Activated naive CD8-positive, alpha-beta T cell treated with anti-CD3 and anti-CD28 coated beads for 36 hours (primary cell): ENCODE measurements at places on chromosomes 6 and 20. TPM values are rescaled to one million over a fixed set of nuclear protein-coding genes. Genes with fewer than 3 reads are reported as not detected.

DNA sequence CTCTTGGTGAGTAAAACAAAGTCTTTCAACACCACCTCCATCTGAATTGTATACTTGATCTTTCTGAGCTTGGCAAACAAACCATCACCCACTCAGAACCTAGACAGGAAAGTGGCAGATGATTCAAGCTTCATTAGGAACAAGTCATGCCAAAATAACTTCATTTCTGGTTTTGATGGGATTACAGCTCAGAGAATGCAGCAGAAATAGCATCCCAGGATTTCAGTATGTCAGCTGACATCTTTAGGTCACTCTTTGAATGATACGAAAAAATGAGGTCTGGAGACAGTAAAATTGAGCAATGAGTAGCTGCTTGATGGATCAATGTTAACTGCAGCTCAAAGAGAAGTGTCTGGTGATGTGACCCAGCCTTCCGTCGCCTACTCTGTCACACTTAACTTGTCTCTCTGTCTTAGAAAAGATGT is 92.4 kb downstream of the GJA10 start:
- no peak for DNase-seq
- peaks cover 79% of the 10 kb centered on the region for H3K36me3 ChIP-seq
- H3K27me3 ChIP-seq = no peaks in the 10 kb centered on the region

The KIAA0408 gene
- total RNA-seq = 3.1 TPM

DNA sequence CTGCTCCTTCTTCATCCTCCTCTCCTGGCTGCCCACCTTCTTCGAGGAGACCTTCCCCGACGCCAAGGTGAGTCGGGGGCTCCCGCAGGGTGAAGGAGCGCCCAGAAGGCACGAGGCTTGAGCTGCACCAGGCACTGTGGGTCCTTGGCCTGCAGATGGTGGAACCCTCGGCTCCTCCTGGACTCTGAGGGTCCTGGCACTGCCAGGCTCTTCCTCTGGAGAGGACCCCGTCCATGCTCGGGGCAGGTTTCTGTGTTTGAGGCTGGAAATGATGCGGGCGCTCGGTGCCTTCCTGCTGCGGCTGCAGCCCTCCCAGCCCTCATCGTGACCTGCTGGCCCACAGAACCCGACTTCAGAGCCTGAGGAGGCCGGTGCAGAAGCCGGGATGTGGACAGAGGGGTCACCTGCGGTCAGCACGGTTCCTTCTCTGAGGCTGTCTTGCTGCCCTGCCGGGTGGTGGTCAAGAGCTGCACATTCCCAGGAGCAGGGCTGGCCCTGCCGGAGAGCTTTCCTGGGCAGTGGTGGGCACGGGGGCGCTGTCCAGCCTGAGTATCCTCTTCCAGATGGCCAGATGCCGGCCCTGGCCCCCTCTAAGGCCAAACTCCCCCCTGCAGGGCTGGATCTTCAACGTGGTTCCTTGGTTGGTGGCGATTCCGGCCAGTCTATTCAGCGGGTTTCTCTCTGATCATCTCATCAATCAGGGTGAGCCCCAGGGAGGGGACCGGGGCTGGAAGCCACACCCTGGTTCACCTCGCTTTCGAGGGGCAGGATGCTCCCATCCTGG is 11.3 kb downstream of the SLC17A9 start:
- no peak for DNase-seq
- peaks cover 5% of the 10 kb centered on the region for H3K36me3 ChIP-seq
- H3K27ac ChIP-seq = no peak overlapping the region
- H3K4me3 ChIP-seq = no peak overlapping the region
- H3K27me3 ChIP-seq = no peaks in the 10 kb centered on the region
- peaks cover 5% of the 10 kb centered on the region for H3K4me1 ChIP-seq

The MAFB gene
- total RNA-seq = not detected

DNA sequence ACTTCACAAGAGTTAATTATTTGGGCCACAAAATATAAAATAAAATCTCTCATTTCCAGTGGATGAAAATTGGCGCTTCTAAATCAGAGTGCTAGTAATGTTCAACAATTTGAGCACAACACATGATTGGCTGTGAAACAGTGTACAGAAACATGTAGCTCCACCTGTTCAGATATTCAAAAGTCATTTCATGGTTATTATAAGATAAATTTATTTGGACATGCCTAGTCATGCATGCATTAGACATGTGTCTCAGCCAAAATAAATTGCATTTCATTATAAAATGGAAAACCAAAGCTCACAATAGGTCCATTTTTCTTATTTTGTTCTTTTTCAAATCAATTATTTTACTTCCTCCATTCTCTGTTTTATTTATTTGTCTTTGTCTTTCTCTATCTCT is 374.8 kb downstream of the LMBRD1 start:
- DNase-seq = no peak
- no peaks in the 10 kb centered on the region for H3K27me3 ChIP-seq
- no peak overlapping the region for H3K27ac ChIP-seq
- no peaks in the 10 kb centered on the region for H3K36me3 ChIP-seq

DNA sequence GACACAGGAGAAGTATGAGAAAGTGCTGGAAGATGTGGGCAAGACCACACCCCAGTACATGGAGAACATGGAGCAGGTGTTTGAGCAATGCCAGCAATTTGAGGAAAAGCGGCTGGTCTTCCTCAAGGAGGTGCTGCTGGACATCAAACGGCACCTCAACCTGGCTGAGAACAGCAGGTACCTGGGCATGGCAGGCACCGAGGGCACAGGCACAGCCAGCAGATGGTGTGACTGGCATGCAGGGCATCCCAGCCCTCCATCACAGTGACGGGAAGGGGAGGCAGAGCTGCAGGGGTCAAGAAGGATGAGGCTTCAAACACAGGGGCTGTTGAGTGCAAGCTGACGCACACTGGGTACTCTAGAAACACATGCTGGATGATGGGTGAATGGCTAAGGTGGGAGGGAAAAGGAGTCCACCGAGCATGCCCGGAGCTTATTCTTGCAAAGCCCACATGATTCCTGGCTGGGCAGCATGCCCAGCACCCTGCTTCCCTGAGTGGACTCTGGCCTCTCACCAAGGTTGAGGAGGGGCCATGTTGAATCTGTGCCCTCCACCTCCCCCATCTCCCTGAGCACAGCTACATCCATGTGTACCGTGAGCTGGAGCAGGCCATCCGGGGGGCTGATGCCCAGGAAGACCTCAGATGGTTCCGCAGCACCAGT is 26.3 kb downstream of the SPDEF start:
- no peaks in the 10 kb centered on the region for H3K36me3 ChIP-seq
- H3K27me3 ChIP-seq = no peaks in the 10 kb centered on the region
- H3K4me1 ChIP-seq = peaks cover 1% of the 10 kb centered on the region
- H3K4me3 ChIP-seq = no peak overlapping the region
- no peak for DNase-seq
- H3K27ac ChIP-seq = no peak overlapping the region

The FAM229B gene
- total RNA-seq = 8.7 TPM

GRCh38 chr20:17602493-17602892 is 32.6 kb downstream of the DSTN start:
- H3K27ac ChIP-seq = no peak overlapping the region
- H3K36me3 ChIP-seq = peaks cover 8% of the 10 kb centered on the region
- no peak overlapping the region for H3K4me3 ChIP-seq

DNA sequence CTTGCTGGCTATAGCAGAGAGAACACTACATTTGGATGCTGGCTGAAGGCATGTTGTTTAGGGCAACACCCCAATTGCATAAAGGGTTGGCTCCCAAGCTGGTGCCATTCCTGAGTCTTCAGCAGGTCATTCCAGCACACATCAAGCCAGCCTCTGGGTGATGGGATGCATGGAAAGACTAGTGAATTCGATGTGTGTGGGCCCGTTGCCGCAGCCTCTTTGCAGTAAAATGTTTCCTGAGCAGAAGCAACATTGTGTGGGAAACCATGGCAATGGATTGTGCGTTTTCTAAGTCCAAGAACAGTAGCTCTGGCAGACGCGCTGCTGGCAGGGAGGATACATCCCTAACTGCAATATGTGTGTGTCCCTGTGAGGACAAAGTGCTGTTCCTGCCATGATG is 142.4 kb upstream of the SLC24A3 start:
- peaks cover 10% of the 10 kb centered on the region for H3K27me3 ChIP-seq
- no peak overlapping the region for H3K27ac ChIP-seq
- DNase-seq = no peak
- H3K36me3 ChIP-seq = no peaks in the 10 kb centered on the region
- H3K4me1 ChIP-seq = peaks cover 9% of the 10 kb centered on the region

The DNAH8 gene
- not detected for total RNA-seq

The EYS gene
- not detected for total RNA-seq

DNA sequence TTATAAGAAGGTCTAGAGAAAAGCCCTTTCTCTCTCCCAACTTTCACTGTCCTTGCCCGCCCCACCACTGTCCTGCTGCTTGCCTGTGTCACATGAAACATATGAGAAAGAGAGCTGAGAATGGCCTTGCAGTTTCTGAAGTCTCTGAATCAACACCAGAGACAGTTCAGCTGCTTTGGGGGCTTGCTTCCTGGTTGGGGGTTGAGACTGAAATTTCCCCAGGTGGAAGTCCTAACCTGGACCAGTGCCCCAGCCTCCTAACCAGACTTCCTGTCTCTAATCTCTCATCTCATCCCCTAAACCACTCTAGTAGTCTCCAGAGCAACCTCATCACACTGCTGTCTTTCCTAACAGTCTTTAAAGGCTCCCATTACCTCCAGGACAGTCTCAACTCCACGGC is 10.7 kb downstream of the TRAM2 start:
- no peak overlapping the region for H3K4me3 ChIP-seq
- no peak overlapping the region for H3K27ac ChIP-seq
- H3K36me3 ChIP-seq = no peaks in the 10 kb centered on the region
- H3K4me1 ChIP-seq = peaks cover 20% of the 10 kb centered on the region
- no peak for DNase-seq
- H3K27me3 ChIP-seq = no peaks in the 10 kb centered on the region

DNA sequence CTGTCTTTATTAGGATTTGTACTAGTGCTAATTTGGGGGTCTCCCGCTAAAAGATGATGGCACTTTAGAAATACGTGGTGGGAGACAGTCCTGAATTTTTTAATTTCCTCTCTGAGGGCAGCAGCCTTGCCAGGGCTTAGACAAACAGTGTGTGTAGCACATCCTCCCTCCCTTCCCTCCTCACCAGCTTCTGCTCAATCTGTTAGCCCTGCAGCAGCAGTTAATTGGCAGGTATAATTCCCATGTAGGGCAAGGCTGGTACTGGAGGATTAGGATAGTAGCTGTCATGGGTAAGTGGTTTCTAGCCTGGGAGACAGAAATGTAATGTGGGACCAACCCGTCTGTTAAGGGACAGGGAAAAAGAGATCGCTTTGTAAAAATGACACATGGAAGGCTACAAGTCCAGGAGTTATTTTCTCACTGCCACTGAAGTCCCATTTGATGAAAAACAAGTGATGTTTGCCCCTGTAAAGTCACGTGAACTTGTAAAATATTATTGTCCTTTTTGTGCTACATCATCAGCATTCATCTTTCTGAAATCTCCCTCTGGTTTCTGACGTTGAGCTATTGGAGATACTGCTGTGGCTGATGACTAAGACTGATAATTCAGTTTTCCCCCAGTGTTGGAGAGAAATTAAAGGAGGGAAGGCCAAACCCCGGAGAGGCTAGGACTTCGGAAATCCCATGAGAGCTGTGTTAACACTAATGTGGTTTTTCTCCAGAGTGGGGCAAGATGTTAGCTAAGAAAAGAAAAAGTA is 40.6 kb downstream of the CTNNBL1 start:
- DNase-seq = no peak
- peaks cover 16% of the 10 kb centered on the region for H3K4me1 ChIP-seq
- no peak overlapping the region for H3K4me3 ChIP-seq

The CDYL gene
- 38.8 TPM for total RNA-seq

The TPBG gene
- not detected for total RNA-seq

GRCh38 chr20:25987073-25987927 is 290.6 kb upstream of the ZNF337 start:
- peak overlapping the region; percentile 65 for H3K4me3 ChIP-seq
- H3K27me3 ChIP-seq = no peaks in the 10 kb centered on the region
- H3K27ac ChIP-seq = no peak overlapping the region
- no peaks in the 10 kb centered on the region for H3K36me3 ChIP-seq
- H3K4me1 ChIP-seq = peaks cover 21% of the 10 kb centered on the region
- peak; percentile 50 for DNase-seq

- H3K27ac ChIP-seq = no peak overlapping the region
- no peak for DNase-seq
- H3K4me3 ChIP-seq = no peak overlapping the region
- peaks cover 44% of the 10 kb centered on the region for H3K4me1 ChIP-seq
- peaks cover 14% of the 10 kb centered on the region for H3K36me3 ChIP-seq
These were observed 63.0 kb downstream of the PTPN1 start for GRCh38 chr20:50572938-50573777.

DNA sequence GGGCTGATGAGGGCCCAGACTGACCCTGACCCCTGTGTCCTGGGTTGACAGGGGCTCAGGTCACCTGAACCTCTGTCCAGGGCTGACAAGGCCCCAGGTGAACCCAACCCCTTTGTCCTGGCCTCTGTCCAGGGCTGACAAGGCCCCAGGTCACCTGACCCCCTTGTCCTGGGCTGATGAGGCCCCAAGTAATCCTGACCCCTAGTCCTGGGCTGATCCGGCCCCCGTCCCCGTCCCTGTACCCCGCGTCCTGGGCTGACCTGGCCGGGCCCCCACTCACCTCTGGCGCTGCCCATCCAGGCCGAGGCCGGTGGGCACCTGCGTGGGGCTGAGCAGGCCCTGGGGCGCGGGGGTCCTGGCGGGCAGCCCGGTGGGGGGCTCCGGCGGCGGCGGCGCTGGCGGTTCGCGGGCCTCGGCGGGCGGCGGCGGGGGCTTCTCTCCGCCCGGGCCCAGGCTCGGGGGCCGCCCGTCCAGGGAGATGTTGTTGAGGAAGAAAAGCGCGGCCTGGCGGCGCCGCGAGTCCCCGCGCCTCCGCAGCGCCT is 379 bp downstream of the CABLES2 start:
- no peak overlapping the region for H3K27ac ChIP-seq
- peak overlapping the region; percentile 77 for H3K4me3 ChIP-seq
- DNase-seq = no peak

GRCh38 chr6:134830940-134831339 is 119.0 kb downstream of the ALDH8A1 start:
- DNase-seq = no peak
- no peak overlapping the region for H3K4me3 ChIP-seq
- no peaks in the 10 kb centered on the region for H3K27me3 ChIP-seq

The KCNG1 gene
- total RNA-seq = 1.0 TPM

DNA sequence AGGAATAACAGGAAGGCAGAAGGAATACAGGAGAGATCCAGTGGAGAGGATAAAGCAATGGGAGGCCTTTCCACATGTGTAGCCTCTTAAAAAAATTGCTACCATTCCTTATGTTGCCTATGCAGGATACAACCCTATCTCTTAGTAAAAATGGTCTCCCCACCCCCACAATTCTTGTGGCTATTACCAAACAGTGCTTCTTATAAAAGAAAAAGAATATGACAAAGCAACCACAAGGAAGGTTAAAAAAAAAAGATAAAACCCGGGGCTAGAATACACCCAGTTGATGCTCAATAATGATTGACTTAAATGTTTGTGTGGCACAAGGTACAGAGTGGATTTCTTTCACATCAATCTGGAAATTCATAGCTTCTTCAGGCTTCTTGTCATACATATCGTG is 250.9 kb downstream of the HIVEP2 start:
- peaks cover 22% of the 10 kb centered on the region for H3K4me1 ChIP-seq
- H3K27ac ChIP-seq = no peak overlapping the region
- no peaks in the 10 kb centered on the region for H3K27me3 ChIP-seq
- H3K36me3 ChIP-seq = no peaks in the 10 kb centered on the region
- no peak for DNase-seq

- peaks cover 5% of the 10 kb centered on the region for H3K4me1 ChIP-seq
- H3K27ac ChIP-seq = no peak overlapping the region
- no peak for DNase-seq
- H3K36me3 ChIP-seq = no peaks in the 10 kb centered on the region
These were observed 250.8 kb downstream of the CDH26 start for GRCh38 chr20:60209048-60209447.

The PBOV1 gene
- not detected for total RNA-seq

The GCLC gene
- total RNA-seq = 29.6 TPM

The NOX3 gene
- total RNA-seq = not detected

The NRN1 gene
- 10.6 TPM for total RNA-seq

The STMN3 gene
- 10.2 TPM for total RNA-seq
